BJ (cell line): ENCODE measurements at places on chromosomes 11 and 22. TPM values are rescaled to one million over a fixed set of nuclear protein-coding genes. Genes with fewer than 3 reads are reported as not detected.

AIFM3 gene
- 0.25 and 0.28 TPM in 2 replicates for polyA plus RNA-seq

TMPRSS13 gene
- not detected in 2 replicates for polyA plus RNA-seq

TYMP gene
- 13.1 and 20.6 TPM in 2 replicates for polyA plus RNA-seq

PRR33 gene
- polyA plus RNA-seq: not detected in 2 replicates

ROBO4 gene
- 0.10 and 0.26 TPM in 2 replicates for polyA plus RNA-seq

CWC15 gene
- 24.9 and 54.7 TPM in 2 replicates for polyA plus RNA-seq

OR52H1 gene
- not detected in 2 replicates for polyA plus RNA-seq

KDM4E gene
- polyA plus RNA-seq: not detected in 2 replicates

HORMAD2 gene
- polyA plus RNA-seq: not detected in 2 replicates

DUSP8 gene
- 1.9 and 3.4 TPM in 2 replicates for polyA plus RNA-seq

BIK gene
- 0.09 TPM in 2 replicates for polyA plus RNA-seq

FJX1 gene
- 4.8 and 6.1 TPM in 2 replicates for polyA plus RNA-seq

RFPL1 gene
- not detected in 2 replicates for polyA plus RNA-seq

CRYAB gene
- 76.7 and 83.6 TPM in 2 replicates for polyA plus RNA-seq

OR52E5 gene
- not detected in 2 replicates for polyA plus RNA-seq

LARGE2 gene
- polyA plus RNA-seq: 0.05 TPM in 1 of 2 replicates, not detected in the other

ACR gene
- 0.12 TPM in 1 of 2 replicates, not detected in the other for polyA plus RNA-seq

MPEG1 gene
- not detected in 2 replicates for polyA plus RNA-seq

DNA sequence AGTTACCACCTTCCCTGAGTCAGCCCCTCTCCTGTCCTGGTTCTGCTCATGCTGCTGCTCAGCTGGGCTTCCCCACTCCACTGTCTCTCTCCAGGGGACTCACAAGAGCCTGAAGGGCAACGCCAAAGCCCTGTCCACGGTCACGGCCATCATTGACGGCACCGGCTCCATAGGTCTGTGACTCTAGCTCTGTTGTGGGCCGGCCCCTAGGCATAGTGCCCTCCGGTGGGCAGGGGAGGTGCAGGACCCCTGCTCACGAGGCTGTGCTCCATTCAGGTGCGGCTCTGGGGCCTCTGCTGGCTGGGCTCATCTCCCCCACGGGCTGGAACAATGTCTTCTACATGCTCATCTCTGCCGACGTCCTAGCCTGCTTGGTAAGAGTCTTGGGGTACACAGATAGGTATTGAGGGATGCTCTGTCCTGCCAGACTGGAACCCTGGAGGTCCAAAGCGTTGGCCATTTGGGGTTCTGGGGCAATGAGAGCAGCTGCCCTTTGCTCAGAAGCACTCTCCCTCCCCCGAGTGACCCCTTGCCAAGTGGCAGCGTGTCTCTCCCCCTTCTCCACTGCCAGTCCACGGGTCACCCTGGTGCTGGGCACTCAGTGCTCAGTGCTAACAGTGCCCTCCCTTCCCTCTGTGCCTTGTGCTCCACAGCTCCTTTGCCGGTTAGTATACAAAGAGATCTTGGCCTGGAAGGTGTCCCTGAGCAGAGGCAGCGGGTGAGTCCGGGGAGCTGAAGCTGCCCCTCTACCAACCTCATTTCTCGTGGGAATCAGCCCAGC lies 22.4 kb downstream of the SLC37A2 start:
- no peak for DNase-seq

GRCh38 chr11:12094872-12095800 lies 15.3 kb upstream of the MICAL2 start:
- DNase-seq: no peak

GRCh38 chr11:78555592-78555991 lies 19.1 kb downstream of the NARS2 start:
- DNase-seq: no peak

- no peak for DNase-seq
Measured at GRCh38 chr11:15476371-15476917, 361.7 kb downstream of the INSC start.

DNA sequence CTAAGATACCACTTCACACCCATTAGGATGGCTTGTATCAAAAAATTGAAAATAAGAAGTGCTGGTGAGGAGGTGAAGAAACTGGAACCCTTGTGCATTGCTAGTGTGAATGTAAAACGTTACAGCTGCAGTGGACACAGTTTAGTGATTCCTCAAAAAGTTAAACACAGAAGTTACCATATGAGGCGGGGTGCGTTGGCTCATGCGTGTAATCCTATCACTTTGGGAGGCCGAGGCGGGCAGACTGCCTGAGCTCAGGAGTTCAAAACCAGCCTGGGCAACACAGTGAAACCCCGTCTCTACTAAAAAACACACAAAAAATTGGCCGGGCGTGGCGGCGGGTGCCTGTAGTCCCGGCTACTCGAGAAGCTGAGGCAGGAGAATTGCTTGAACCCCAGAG lies 43.5 kb downstream of the SGSM3 start:
- DNase-seq: no peak

DNA sequence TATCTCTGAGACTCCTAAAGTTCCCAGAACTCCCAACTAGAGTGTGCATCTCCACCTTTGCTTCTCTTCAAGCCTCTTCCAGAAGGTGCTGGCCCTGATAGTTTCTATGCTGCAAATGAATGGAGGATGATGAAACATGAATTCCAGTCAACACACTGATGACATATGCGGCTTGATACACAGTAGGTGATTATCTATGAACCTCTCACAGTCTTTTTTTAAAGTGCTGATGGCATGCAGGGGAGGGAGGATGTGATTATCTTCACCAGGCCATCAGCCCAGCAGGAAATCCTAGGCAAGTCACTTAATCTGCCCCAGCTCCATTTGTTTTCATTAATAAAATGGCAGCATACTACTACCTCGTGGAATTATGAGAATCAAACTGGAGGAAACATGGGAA lies 548.5 kb downstream of the SOX6 start:
- no peak for DNase-seq

DNA sequence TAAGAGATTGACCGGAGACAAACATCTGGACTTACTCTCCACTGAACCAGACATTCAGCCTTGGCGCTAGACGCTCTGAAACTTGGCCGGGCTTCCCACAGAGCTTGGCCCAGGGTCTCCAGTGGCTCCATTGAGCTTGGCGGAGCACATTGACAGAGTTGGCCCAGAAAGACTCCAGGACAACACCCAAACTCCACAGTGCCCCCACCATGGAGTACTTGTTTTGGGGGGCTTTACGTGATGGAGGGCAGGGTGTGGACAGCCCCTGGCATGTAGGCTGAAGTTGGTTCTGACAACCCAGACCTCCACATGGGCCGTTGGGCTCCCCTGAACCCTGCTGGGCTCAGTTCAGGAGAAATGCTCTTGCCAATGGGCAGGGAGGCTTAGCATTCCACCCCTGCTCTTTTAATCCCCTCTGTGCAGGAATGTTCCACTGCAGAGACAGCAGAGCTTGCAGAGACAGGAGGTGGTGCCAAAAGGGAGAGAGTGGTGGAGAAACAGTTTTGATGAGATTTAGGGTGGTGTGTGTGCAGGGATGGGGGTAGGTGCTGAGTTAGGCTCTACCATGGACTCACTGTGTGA lies 102.4 kb upstream of the TIMP3 start:
- DNase-seq: no peak

- DNase-seq: no peak
Measured at GRCh38 chr11:2109541-2110019, 29.6 kb downstream of the IGF2 start.

- DNase-seq: no peak
Measured at GRCh38 chr11:109945626-109946321, 147.4 kb upstream of the ZC3H12C start.

GRCh38 chr11:79383874-79384273 lies 57.0 kb downstream of the TENM4 start:
- DNase-seq: no peak

- no peak for DNase-seq
Measured at GRCh38 chr22:29879753-29880152, 3.2 kb upstream of the MTMR3 start.

GRCh38 chr11:94676814-94677213 lies 91.3 kb upstream of the AMOTL1 start:
- DNase-seq: no peak

DNA sequence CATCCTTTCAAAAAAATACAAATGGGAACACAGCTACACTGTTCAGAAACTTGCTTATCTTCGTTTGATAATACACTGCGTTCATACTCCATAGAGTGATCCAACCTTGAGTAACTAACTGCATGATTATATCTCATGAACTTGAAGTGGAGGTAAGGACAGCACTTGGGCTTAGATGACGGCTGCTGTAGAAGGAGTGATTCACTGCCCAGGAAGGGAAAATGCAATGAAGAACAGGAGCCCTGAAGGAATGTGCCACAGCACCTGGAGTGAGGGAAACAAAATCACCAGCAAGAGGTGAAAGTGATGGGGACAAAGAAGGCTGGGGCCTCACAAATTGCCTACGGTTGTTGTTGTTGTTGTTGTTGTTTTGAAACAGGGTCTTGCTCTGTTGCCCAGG lies 44.1 kb upstream of the SC5D start:
- no peak for DNase-seq

GRCh38 chr11:127986073-127986472 lies 601.3 kb downstream of the ETS1 start:
- no peak for DNase-seq

DNA sequence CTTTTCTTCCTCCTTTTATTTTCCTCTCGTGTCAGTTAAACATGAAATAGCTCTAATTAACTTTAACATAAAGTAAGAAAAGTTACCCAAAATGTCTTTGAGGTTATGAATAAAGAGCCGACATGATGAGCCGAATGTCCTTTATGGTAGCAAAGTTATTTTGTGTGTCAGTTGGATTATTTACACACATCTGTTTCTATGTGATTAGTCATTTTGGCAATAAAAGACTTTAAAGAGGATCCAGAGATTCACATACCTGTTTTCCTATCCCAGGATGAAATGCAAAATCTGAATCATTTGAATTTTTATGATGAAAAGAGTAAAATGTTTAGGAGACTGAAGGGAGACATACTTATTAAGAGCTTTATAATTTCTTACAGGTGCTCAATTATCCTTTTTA lies 34.0 kb upstream of the TECTA start:
- DNase-seq: no peak

- DNase-seq: no peak
Measured at GRCh38 chr11:118124929-118125535, 27.6 kb downstream of the SCN4B start.

- DNase-seq: no peak
Measured at GRCh38 chr22:33328789-33329296, 270.7 kb upstream of the SYN3 start.

DNA sequence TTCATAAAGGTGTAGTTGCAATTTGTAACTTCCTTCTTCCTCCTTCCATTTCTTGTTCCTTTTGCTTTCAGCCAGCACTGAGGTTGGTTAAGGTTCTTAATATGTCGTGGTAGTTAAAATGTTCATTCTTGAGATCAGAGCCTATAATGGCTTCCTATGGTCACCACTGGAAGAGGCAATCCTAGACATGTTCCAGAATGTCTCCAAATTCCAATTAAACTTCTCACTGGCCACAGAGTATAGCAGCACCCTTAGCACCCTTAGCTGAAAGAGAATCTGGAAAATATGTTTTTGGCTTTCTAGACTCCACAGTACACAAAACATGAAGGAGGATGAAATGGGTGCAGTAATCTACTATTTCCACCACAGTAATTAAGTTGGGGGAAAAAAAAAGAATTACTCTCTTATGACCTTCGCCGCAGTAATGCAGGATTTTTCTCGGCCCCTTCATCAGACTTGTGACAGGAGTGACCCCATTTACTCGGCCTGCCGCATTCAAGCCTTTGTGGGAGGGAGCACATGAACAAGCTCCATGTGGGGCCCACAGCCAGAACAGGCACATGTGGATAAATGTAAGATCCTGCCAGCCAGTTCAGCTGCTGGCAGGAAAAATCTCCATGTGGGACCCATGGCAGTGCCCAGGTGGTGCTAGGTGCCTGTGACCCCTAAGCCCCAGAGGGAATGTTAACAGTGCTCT lies 348.8 kb upstream of the ARHGAP42 start:
- no peak for DNase-seq

DNA sequence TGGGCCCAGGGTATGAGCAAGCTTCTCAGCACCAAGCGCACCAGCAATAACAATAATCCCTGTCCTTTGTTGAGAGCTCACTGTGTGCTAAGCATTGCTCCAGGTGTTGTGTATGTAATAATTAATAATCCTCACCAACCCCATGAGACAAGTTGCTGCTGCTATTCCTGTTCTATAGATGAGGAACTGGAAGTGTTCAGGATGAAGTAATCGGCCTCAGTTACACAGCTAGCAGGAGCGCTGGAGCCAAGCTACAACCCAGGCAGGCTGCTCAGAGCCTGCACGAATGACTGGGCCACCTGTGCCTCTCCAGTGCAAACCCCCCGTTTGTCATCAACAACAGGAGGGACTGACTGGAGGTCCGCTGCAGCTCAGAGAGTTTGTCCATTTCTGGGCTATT lies 35.2 kb upstream of the CECR2 start:
- DNase-seq: no peak

DNA sequence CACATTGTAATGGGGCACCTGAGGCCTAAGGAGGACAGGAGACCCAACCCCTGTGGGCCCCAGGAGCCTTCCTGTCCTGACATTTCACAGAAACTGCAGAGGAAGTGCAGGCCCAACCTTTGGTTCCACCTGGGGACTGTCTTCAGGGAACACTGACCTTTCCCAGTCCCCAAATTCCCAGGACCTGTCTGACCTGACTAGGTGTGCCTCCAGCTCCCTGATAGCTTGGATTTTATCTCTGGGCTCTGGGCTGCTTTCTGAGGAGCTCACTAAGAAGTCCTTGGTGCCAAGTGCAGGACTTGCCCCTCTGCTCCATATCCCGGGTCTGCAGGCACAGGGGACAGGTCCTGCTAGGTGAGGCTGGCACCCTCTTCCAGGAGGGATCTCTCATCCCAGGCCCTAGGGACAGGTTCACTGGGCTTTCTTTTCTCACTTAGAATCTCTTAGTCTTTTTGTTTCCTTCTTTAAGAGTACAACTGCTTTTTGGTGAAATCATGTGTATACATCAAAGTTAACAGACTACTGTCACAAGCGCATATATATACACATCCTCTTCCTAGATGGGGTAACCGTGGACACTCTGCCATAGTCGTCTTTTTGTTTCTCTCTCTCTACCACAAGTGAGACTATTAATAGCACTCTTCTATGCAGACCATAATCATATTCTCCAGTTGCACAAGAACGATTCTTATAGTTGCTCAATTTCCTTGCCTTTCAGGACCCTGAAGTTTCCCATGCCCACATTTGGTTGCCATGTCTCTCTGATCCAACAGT lies 72.0 kb upstream of the IGLL5 start:
- DNase-seq: no peak

DNA sequence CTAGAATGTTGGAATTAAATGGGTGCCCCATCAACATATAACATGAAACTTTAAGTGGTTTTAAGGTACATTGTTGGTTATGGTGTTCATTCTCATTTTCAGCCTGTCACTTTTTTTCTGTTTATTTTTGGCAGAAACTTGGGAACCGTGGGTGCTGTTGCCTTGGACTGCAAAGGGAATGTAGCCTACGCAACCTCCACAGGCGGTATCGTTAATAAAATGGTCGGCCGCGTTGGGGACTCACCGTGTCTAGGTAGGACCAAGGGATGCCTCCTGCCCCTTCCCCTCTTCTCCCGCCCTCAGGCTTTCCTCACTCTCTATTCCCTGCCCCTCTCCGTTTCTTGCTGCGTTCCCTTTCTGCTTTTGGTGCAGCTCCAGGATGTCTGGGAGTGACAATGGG lies 29.8 kb upstream of the SCGB1A1 start:
- no peak for DNase-seq
